Activated naive CD4-positive, alpha-beta T cell treated with anti-CD3 and anti-CD28 coated beads, Interleukin-2, amount 10 ng/mL, durations not matched to agents 5 hours and 36 hours (primary cell): ENCODE measurements at places on chromosomes 2 and 18. TPM values are rescaled to one million over a fixed set of nuclear protein-coding genes. Genes with fewer than 3 reads are reported as not detected.

Gene AGAP1
- 1.4 TPM for total RNA-seq

Gene PLEKHM3
- 6.2 TPM for total RNA-seq

Gene CROCC2
- total RNA-seq, result not detected

Gene CPS1
- not detected for total RNA-seq

Gene TNFAIP6
- not detected for total RNA-seq

Gene TUBA4B
- not detected for total RNA-seq

Gene C2orf81
- 3.8 TPM for total RNA-seq

Gene MTCL1
- 3.0 TPM for total RNA-seq

Gene SP140
- 86.4 TPM for total RNA-seq

Gene TRABD2A
- total RNA-seq, result 101 TPM

Gene ZNF385B
- not detected for total RNA-seq

Gene DNAJC5G
- not detected for total RNA-seq

Gene SH3RF3
- 0.40 TPM for total RNA-seq

Gene RAB6C
- total RNA-seq, result not detected

Gene RNPEPL1
- 117 TPM for total RNA-seq

Gene CAPN10
- total RNA-seq, result 50.7 TPM

Gene SCRN3
- 16.8 TPM for total RNA-seq

Gene UGT1A3
- total RNA-seq, result not detected

Gene STAT4
- total RNA-seq, result 167 TPM
